ENCODE measurements at places on chromosomes 4 and X. TPM values are rescaled to one million over a fixed set of nuclear protein-coding genes. Genes with fewer than 3 reads are reported as not detected.

DNA sequence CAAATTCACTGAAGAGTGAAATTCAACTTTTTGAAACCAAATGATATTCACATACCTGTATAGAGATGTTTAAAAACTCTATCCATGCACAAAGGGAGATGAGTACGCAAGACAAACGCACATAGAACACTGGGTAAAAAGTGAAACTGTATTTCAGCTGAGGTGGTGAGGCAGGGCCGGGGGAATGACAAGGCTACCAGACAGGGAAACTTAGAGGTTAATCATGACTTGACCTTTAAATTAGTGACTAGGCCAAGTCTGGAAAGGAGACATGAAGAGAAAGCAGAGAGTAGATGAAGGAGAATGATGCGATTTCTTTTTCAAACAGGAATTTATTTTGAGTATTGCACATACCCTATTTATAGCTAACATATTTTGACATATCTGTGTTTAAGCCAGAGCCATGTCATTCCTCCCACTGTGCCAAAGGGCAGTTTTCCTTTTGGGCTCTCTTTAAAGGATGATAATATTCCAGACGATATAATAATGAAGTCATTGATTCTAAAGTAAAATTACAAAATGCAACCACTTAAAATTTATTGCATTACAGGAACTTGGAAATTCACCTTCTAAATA, 49.4 kb downstream of the ARHGEF6 start:
- no peak for DNase-seq
- H3K27me3 ChIP-seq = no peaks in the 10 kb centered on the region
- no peaks in the 10 kb centered on the region for H3K36me3 ChIP-seq
- no peaks in the 10 kb centered on the region for H3K4me1 ChIP-seq
- no peak overlapping the region for H3K27ac ChIP-seq

DNA sequence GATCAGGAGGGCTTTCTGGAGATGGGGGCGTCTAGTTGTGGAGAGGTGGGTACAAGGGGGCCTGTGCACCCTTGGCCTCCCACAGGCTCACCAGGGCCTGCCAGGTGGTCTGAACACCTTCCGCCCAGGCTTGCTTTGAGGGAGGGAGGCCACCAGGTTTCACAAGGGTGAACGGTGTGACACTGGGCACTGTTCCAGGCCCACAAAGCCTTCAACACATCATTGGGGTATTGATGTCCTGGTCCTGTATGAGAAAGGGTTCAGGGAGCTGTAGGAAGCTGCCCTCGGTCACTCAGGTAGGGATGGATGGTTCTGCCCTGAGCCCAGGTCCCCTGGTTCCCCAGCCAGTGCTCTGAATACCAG, 6.0 kb downstream of the HTRA3 start:
- no peak for DNase-seq
- H3K4me1 ChIP-seq = no peaks in the 10 kb centered on the region
- peak overlapping the region; percentile 71 for H3K27ac ChIP-seq
- H3K4me3 ChIP-seq = peak overlapping the region; percentile 35
- H3K36me3 ChIP-seq = no peaks in the 10 kb centered on the region

DNA sequence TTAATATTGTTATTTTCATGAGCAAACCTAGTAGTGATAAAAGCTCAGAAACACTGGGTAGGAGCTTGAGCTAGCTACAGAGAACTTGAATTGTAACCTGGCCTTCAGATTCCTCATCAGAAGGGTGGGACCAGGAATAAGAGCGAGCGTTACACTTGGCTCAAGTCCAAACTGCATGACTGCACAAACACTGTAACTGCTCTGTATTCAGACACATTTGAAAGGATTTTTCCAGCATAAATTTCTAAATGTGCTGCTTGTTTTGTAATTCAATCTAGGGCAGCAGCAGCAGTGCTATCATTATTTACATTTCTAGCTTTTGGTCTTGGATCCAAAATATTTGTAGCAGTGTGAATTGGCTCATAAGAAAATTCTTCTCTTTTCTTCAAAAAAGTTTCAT, 133.0 kb upstream of the TMLHE start:
- H3K4me3 ChIP-seq = no peak overlapping the region
- H3K36me3 ChIP-seq = no peaks in the 10 kb centered on the region
- no peaks in the 10 kb centered on the region for H3K4me1 ChIP-seq
- no peaks in the 10 kb centered on the region for H3K27me3 ChIP-seq
- no peak for DNase-seq

DNA sequence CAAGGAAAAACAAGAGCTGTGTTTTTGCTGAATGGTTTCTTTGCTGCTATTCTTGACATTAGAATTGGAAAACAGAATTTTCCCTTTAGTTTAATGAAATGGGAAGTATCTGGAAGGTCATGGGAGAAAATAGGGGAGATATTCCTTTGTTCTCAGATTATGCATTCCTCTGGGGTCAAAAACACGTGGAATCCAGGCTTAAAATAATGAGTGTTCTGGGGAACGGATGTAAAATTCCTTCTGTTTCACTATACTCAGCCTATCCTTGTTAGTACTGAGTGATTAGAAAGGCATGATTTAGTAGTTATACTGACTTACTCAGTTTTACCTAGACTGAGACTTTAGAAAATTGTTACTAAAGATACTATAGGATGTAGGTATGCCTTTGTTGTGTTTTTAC, 107.3 kb downstream of the ARHGAP10 start:
- no peaks in the 10 kb centered on the region for H3K4me1 ChIP-seq
- no peak overlapping the region for H3K4me3 ChIP-seq
- peak overlapping the region; percentile 7 for H3K27ac ChIP-seq
- H3K27me3 ChIP-seq = no peaks in the 10 kb centered on the region

GRCh38 chr4:118904935-118905334, 16.3 kb downstream of the SYNPO2 start:
- peaks cover 2% of the 10 kb centered on the region for H3K4me1 ChIP-seq
- H3K27me3 ChIP-seq = no peaks in the 10 kb centered on the region
- no peaks in the 10 kb centered on the region for H3K36me3 ChIP-seq
- H3K27ac ChIP-seq = peak overlapping the region; percentile 77

The FATE1 gene
- not detected for total RNA-seq

The SPRY1 gene
- total RNA-seq = 103 TPM

DNA sequence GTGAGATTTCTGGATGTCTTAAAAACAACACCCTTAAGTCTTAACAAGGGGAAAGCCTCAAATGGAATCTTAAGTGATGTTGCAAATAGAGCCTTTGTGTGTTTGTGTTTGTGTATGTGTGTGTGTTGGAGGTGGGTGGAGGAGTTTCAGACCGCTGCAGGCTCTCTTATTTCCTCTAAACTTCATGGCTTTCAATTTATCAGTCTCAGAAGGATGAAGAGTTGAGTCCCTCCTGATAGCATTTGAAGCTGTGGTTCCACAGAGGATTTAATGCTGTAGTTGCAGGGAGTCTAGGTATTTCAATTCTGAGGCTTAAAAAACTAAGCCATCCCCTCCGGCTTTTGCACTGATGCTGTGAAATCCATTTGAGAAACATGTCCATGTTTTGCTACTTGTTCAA, 4.3 kb upstream of the AGA start:
- no peak overlapping the region for H3K4me3 ChIP-seq
- H3K27me3 ChIP-seq = no peaks in the 10 kb centered on the region
- H3K36me3 ChIP-seq = no peaks in the 10 kb centered on the region
- no peak overlapping the region for H3K27ac ChIP-seq
- no peak for DNase-seq

The BEX2 gene
- total RNA-seq = 12.5 TPM

The CT45A2 gene
- not detected for total RNA-seq

The SORBS2 gene
- total RNA-seq = 132 TPM

GRCh38 chrX:109863811-109864210, 130.8 kb upstream of the ACSL4 start:
- no peaks in the 10 kb centered on the region for H3K36me3 ChIP-seq
- no peak overlapping the region for H3K4me3 ChIP-seq
- no peak for DNase-seq
- no peaks in the 10 kb centered on the region for H3K27me3 ChIP-seq
- H3K4me1 ChIP-seq = no peaks in the 10 kb centered on the region
- no peak overlapping the region for H3K27ac ChIP-seq

The IL21 gene
- total RNA-seq = not detected

GRCh38 chr4:8176547-8177399, 18.2 kb upstream of the ABLIM2 start:
- no peaks in the 10 kb centered on the region for H3K36me3 ChIP-seq
- no peaks in the 10 kb centered on the region for H3K4me1 ChIP-seq
- no peak overlapping the region for H3K4me3 ChIP-seq
- peaks cover 4% of the 10 kb centered on the region for H3K27me3 ChIP-seq
- DNase-seq = no peak
- H3K27ac ChIP-seq = no peak overlapping the region

DNA sequence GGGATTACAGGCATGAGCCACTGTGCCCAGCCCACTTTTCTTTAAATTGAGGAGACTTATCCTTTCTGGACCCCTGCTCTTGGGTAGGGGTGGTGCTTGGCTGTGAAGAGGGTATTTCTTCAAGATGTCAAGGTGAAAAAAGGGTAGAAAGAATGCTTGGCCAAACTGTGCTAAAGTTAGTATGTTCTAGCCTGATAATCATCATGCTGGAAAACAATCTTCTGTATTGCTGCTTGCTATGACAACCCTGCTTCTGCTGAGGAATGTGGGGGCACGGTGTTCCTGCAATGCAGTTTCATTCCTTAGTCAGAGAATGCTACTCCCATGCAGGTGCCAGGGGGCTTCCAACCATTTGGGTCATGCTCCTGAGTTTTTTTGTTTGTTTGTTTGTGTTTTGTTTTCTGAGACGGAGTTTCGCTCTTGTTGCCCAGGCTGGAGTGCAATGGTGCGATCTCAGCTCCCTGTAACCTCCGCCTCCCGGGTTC, 4.0 kb upstream of the UBE2A start:
- DNase-seq = no peak
- no peaks in the 10 kb centered on the region for H3K27me3 ChIP-seq
- H3K36me3 ChIP-seq = no peaks in the 10 kb centered on the region
- H3K4me3 ChIP-seq = no peak overlapping the region
- no peak overlapping the region for H3K27ac ChIP-seq

DNA sequence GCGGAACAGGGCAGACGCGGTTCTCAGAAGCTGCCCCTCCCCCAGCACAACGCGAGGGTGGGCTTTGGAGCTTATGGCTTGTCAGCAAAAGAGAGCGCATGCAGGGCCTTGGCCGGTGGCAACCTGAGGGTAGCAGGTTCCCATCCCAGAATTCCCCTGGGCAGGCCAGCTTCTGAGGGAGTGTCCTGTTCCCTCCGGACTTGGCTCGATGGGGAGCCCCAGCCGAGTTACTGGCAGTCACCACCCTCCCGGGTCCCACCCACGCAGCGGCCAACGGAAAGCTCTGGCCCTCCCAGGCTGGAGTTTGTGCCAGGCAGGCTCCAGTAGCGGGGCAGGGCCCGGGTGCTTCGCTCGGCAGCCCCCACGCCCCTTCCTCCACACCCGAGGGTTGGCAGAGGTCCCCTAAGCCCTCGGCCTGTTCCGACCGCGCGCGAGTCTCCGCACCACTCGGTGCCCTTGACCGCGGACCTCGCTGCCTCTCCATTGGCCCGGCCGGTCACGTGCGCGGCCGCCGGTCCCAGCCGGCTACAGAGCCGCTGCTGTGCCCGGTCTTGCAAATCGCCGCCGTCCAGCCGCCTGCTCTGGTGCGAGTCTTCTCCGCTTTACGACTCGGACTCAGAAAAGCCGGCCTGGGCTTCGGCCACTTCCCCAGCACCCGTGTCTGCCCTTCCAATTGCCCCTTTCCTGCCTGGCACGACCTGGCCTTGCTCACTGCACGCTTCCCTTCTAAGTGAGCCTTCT, 20.9 kb upstream of the MTM1 start:
- H3K27ac ChIP-seq = peak overlapping the region; percentile 73
- H3K4me1 ChIP-seq = no peaks in the 10 kb centered on the region
- H3K36me3 ChIP-seq = no peaks in the 10 kb centered on the region
- H3K27me3 ChIP-seq = peaks cover 30% of the 10 kb centered on the region
- peak overlapping the region; percentile 70 for H3K4me3 ChIP-seq

- DNase-seq = peak; percentile 53
- H3K36me3 ChIP-seq = no peaks in the 10 kb centered on the region
- peak overlapping the region; percentile 99 for H3K4me3 ChIP-seq
- H3K4me1 ChIP-seq = no peaks in the 10 kb centered on the region
Observed at GRCh38 chrX:3815896-3816664, 102.6 kb upstream of the PRKX start.

DNA sequence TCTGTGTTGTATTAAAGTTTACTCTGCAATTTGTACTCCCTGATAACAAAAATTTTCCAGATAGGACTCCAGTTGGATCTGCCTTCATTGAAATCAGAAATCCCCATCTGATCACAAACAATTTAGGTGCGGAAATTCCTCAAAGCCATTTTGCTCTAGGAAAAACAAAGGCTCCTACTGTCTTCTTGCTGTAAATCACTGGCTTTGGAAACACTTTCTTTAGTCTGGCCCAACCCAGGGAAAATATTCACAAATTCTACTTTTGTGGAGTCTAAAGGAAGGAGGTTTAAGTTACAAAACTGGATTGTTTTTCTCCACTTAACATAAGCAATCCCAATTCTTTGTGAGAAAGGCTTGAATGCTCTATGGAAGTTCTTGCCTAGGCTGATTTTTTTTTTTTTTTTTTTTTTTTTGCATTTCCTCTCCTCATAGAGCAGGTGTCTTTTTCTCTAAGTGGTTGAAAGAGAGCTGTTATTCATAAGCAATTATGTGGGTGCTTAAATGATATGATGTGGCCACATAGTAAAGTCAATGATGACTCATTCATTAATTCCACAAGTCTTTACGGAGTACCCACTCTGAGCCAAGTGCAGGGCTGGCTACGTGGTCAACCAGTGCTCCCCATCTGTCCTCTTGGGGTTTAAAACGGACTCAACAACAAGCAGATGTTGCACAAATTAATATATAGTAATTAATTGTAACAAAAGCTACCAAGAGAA, 261.4 kb downstream of the LDB2 start:
- H3K4me3 ChIP-seq = no peak overlapping the region
- no peaks in the 10 kb centered on the region for H3K27me3 ChIP-seq
- H3K27ac ChIP-seq = no peak overlapping the region
- H3K36me3 ChIP-seq = no peaks in the 10 kb centered on the region
- H3K4me1 ChIP-seq = no peaks in the 10 kb centered on the region

- no peak overlapping the region for H3K4me3 ChIP-seq
- H3K27ac ChIP-seq = no peak overlapping the region
- H3K4me1 ChIP-seq = no peaks in the 10 kb centered on the region
- no peak for DNase-seq
- H3K36me3 ChIP-seq = no peaks in the 10 kb centered on the region
- no peaks in the 10 kb centered on the region for H3K27me3 ChIP-seq
Observed at GRCh38 chr4:120549011-120549570, 373.4 kb downstream of the PRDM5 start.

The NFXL1 gene
- 22.7 TPM for total RNA-seq

- no peak overlapping the region for H3K4me3 ChIP-seq
- DNase-seq = no peak
- H3K27me3 ChIP-seq = no peaks in the 10 kb centered on the region
- H3K36me3 ChIP-seq = no peaks in the 10 kb centered on the region
Observed at GRCh38 chr4:183383606-183384005, 60.8 kb upstream of the CDKN2AIP start.

DNA sequence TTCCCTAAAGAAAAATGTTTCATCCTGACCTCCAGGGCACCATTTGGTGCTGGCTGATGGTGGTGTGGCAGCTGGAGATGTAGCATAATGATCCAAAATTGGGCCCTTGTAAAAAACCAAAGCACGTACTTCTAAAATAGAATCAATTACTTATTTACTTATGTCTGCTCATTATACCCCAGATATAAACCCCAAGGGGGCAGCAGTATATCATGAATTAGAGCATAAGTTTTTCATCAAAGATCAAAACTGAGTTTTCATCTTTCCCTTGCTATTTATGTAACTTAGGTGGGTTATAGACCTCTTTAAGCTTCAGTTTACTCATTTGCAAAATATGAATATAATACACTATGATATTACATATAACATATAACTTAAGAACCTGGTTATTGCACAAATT, 241.1 kb downstream of the TACR3 start:
- H3K36me3 ChIP-seq = no peaks in the 10 kb centered on the region
- no peak for DNase-seq
- H3K27me3 ChIP-seq = no peaks in the 10 kb centered on the region
- no peak overlapping the region for H3K27ac ChIP-seq
- no peaks in the 10 kb centered on the region for H3K4me1 ChIP-seq
- H3K4me3 ChIP-seq = no peak overlapping the region

Measured in breast epithelium (tissue), 4 donors.